Mesothelial cell of epicardium (in vitro differentiated cells): ENCODE measurements at places on chromosomes 12 and 14.

GRCh38 chr14:90536092-90536491 is 139.3 kb downstream of the CALM1 start:
- no peaks in the 10 kb centered on the region for H3K27me3 ChIP-seq
- H3K36me3 ChIP-seq: peaks cover 24% of the 10 kb centered on the region
- no peak overlapping the region for H3K4me3 ChIP-seq

DNA sequence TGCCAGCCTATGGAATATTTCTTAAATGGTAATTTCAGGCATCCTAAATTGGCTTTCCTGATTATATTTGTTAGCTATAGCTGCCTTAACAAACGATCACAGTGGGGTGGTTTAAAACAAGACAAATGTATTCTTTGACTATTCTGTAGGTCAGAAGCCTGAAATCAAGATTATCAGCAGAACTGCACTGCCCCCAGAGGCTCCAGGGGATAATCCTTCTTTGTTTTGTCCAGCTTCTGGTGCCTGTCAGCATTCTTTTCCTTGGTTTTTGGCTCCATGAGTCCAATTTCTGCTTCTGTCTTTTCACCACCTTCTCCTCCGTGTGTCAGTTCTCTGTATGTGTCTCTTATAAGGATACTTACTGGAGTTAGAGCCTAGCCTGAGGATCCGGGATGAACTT is 1282.2 kb upstream of the USP15 start:
- H3K4me1 ChIP-seq: peaks cover 4% of the 10 kb centered on the region
- no peak for DNase-seq
- no peak overlapping the region for H3K27ac ChIP-seq
- no peak overlapping the region for H3K4me3 ChIP-seq

- no peak for DNase-seq
- H3K4me1 ChIP-seq: peaks cover 6% of the 10 kb centered on the region
- no peak overlapping the region for H3K4me3 ChIP-seq
- H3K27ac ChIP-seq: no peak overlapping the region
- no peaks in the 10 kb centered on the region for H3K27me3 ChIP-seq
Measured at GRCh38 chr12:42360747-42361403, 34.9 kb downstream of the PPHLN1 start.

DNA sequence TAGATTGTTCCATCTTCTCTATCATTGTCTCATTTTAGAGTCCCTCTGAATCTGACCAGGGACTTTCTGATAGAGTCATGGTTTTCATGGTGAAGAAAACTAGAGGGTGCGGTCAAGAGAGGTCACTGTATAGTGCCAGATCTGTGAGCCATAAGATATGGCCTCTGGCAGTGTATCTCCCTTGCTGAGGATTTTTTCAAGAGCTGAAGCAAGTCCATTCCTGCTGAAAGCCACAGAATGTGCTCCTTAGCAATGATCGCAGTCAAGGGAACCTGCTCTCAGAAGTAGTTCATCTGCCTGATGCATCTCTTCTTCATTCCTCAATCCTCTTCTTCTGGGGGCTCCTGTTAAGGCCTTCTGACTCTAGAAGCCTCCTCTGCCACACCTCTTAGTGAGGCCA is 405.2 kb downstream of the EGLN3 start:
- H3K27ac ChIP-seq: no peak overlapping the region
- no peak overlapping the region for H3K4me3 ChIP-seq
- peaks cover 10% of the 10 kb centered on the region for H3K27me3 ChIP-seq
- DNase-seq: no peak
- no peaks in the 10 kb centered on the region for H3K4me1 ChIP-seq
- H3K36me3 ChIP-seq: no peaks in the 10 kb centered on the region

- H3K36me3 ChIP-seq: no peaks in the 10 kb centered on the region
- no peaks in the 10 kb centered on the region for H3K4me1 ChIP-seq
- H3K27me3 ChIP-seq: peaks cover 43% of the 10 kb centered on the region
- DNase-seq: no peak
- H3K4me3 ChIP-seq: no peak overlapping the region
Measured at GRCh38 chr12:127284870-127285431, 982.0 kb upstream of the TMEM132C start.

DNA sequence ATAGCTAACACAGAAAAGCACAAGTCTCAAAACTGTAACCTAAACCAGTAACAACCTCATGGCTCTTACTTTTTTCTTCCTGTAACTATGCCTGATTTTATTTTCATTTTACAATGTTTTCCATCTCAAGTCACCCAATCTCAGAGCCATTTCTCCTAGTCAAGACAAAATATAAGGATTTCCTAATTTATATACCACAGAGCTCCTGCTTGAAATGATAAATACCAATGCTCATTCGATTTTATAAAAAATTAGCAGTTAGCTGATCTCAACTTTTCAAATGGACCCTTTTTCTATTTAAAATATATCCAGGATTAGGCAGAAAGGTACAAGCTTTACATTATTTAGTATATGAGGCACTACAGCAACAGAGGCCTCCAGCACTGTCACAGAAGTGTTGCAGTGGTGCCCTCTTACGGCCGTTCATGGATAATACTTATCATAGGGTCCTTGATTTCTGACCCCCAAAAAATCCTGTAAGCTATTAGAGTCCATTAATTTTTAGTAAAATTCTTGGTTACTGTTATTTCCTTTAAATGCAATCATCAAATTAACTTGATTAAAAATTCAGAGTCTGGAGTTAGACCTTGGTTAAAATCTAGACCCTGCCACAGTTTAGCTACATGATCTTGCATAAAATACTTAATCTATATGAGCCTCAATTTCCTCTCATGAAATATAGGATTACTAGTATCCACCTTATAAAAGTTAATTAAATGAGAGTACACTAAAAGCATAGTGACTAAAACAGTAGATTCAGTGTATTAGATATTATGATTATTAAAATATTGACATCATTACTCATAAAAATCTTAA is 68.3 kb downstream of the SEC23A start:
- H3K4me3 ChIP-seq: no peak overlapping the region
- H3K27me3 ChIP-seq: no peaks in the 10 kb centered on the region
- no peak for DNase-seq
- no peaks in the 10 kb centered on the region for H3K4me1 ChIP-seq
- H3K27ac ChIP-seq: no peak overlapping the region
